ENCODE measurements at places on chromosomes 2 and 18.

GRCh38 chr2:227057060-227057459, 106.9 kb downstream of the COL4A4 start:
- no peak for DNase-seq

DNA sequence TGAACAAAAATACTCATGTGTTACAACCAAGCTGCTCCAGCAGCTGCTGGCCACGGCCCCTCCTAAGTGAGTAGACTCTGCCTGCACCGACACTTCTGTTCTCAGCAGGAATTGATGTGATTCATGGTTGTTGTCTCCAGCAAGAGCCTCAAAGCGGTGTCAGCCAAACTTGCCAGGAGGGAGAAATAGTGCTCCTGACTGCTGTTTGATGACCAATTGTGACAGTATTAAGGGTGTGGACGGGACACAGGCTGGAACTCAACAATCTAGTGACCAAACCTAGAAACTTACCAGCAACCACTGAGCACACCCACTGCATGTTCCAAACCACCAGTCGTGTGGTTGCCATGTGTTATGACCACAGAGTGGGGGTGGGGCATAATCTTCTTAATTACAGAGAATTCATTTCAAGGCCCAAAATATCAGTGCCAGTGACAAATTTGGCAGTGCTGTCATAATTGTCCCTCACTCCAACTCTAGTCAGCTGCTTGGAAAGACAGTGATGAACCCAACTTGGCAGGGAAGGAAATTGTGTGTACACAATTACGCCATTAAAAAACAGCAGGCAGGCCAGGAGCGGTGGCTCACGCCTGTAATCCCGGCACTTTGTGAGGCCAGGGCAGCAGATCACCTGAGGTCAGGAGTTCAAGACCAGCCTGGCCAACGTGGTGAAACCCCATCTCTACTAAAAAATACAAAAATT, 30.4 kb downstream of the FBLN7 start:
- no peak for DNase-seq

- DNase-seq, result no peak
Measured at GRCh38 chr2:10527585-10527984, 79.5 kb upstream of the ODC1 start.

- DNase-seq, result no peak
Measured at GRCh38 chr2:128311216-128311754, 7.4 kb downstream of the HS6ST1 start.

GRCh38 chr2:235661952-235662351, 168.1 kb downstream of the AGAP1 start:
- no peak for DNase-seq

GRCh38 chr18:13217466-13217961, 1.0 kb upstream of the LDLRAD4 start:
- peak; percentile 46 for DNase-seq

- DNase-seq, result no peak
Measured at GRCh38 chr2:43898838-43899346, 60.1 kb downstream of the ABCG8 start.

GRCh38 chr2:63743982-63744966, 97.4 kb upstream of the UGP2 start:
- DNase-seq, result no peak

Measured in CD4-positive, alpha-beta T cell treated with Interleukin-15 for 4 hours (primary cell).